Placental epithelial cell (primary cell): ENCODE measurements at places on chromosomes 3 and 15. TPM values are rescaled to one million over a fixed set of nuclear protein-coding genes. Genes with fewer than 3 reads are reported as not detected.

SERPINI2 gene
- not detected in 2 replicates for total RNA-seq

SUCNR1 gene
- not detected in 2 replicates for total RNA-seq

MEX3B gene
- total RNA-seq, result 5.1 and 6.7 TPM in 2 replicates

FLNB gene
- total RNA-seq, result 541 and 1,199 TPM in 2 replicates

ALDH1L1 gene
- 0.39 and 0.98 TPM in 2 replicates for total RNA-seq

ISLR2 gene
- total RNA-seq, result not detected in 2 replicates

AMIGO3 gene
- total RNA-seq, result 3.3 and 4.3 TPM in 2 replicates

ASB14 gene
- total RNA-seq, result under 0.01 TPM in 1 of 2 replicates, not detected in the other

WDR76 gene
- total RNA-seq, result 7.9 and 9.0 TPM in 2 replicates

GABRB3 gene
- total RNA-seq, result 0.76 and 3.5 TPM in 2 replicates
